Activated T-cell treated with anti-CD3 and anti-CD28 coated beads, Interleukin-2, amount 50 U/mL, for 4 hours (primary cell): ENCODE measurements at places on chromosomes 4 and X. TPM values are rescaled to one million over a fixed set of nuclear protein-coding genes. Genes with fewer than 3 reads are reported as not detected.

The CCNA2 gene
- 9.7 TPM for total RNA-seq

GRCh38 chr4:144710526-144710912 lies 64.6 kb downstream of the HHIP start:
- DNase-seq, result no peak

- no peak for DNase-seq
Measured at GRCh38 chr4:15414551-15415091, 13.2 kb upstream of the C1QTNF7 start.

- DNase-seq, result peak; percentile 59
Measured at GRCh38 chrX:40153345-40154249, 55.8 kb upstream of the BCOR start.

DNA sequence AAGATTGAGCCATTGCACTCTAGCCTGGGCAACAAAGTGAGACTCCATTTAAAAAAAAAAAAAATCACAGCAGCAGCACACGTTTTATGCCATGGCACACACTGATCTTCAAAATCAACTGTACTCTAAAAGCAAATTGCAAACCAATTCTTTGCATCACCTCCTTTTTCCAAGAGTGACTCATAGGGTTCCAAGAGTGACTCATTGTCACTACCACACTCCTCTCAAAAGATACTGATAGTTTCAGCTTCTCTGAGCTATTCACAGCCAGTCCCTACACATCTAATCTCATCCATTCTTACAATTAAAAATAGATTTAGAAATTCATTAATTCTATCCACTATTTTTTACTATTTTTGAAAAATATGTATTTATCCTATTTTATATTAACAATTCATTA lies 1494.9 kb upstream of the AGA start:
- no peak for DNase-seq

DNA sequence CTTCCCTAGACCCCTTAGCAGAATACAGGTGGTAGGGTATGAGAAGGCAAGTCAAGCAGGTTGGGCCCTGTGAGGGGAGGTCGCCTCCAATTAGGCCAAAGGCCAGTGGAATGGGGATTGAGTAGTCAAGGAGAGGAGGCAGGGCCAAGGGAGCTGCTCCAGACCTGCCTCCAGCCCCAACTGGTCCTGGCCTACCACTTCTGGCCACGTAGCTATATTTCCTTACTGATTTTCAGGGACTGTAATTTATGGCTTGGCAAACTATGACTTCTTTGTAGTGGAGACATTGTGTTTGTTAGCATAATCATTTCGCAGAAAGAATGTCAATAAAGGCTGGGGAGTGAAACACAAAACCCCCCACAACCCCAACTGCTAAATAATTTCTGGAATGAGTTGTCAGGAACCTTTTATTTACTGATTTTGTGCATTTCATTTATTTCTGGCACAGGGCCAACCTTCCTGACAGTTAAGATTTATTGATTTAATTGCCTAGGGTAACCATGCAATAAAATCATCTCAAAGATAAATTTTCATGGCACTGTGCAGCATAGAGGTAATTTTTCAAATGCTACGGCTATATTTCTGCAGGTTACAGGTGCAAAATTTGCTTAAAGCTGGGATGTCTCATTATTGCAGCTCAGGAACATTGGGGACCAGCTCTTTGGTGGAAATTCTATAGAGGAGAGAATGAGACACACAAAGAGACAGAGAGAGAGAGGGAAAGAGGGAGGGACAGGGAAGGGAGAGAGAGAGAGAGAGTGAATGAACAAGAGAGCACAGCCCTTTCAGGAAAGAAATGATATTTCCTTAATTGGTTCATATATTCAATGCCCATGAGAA lies 494.9 kb downstream of the IDS start:
- no peak for DNase-seq

GRCh38 chr4:52546449-52546848 lies 112.7 kb downstream of the USP46 start:
- DNase-seq, result no peak

DNA sequence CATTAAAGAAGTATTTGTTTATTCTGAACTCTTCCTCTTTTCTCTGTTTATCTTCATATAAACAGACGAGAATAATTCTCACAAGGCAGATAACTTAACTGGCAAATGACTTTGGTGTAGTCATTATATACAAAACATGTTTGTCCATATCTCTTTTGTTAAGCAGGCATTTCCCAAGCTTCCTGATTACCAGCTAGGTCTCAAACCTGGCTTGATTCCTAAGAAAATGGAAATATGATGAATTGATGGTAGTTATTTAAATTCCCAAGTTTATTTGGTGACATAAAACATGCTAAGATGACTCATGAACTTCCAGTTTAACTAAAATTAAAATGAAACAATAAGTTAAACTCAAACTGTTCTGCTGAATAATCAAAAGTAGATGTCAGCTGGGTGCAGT lies 96.8 kb downstream of the ARSJ start:
- DNase-seq, result no peak

GRCh38 chr4:38723114-38723513 lies 59.1 kb downstream of the KLF3 start:
- no peak for DNase-seq

- no peak for DNase-seq
Measured at GRCh38 chrX:47877327-47877726, 40.6 kb downstream of the ZNF81 start.
